ENCODE measurements at places on chromosomes 6 and 20. TPM values are rescaled to one million over a fixed set of nuclear protein-coding genes. Genes with fewer than 3 reads are reported as not detected.

DNA sequence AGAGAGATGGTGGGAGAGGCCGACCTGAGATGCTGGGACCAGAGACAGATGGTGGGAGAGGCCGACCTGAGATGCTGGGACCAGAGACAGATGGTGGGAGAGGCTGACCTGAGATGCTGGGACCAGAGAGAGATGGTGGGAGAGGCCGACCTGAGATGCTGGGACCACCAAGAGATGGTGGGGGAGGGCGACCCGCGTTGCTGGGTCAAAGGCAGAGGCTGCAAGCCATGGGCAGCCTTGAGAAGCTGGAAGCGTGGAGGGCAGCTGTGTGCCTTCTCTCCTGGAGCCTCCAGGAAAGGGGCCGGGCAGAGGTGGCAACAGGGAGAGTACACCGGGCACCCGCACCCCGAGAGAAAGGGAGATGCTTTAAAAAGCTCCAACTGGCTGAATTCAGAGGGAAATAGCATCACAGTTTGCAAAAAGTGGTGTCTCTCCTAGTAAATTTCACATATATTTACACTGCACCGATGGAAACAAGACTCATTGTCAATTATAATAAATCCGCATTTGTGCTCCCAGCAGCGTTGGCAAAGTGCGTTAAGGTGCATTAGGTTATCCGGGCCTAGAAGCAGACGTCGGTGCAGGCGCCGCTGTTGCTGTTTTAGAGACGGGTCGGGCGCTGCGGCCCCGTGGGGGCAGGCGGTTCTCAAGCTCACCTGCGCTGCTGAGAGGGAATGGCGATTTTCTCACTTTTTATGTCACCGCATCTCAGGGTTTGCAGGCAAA lies 132.4 kb downstream of the DLL1 start:
- DNase-seq, result no peak

The TMEM200A gene
- 10.5 TPM for total RNA-seq

DNA sequence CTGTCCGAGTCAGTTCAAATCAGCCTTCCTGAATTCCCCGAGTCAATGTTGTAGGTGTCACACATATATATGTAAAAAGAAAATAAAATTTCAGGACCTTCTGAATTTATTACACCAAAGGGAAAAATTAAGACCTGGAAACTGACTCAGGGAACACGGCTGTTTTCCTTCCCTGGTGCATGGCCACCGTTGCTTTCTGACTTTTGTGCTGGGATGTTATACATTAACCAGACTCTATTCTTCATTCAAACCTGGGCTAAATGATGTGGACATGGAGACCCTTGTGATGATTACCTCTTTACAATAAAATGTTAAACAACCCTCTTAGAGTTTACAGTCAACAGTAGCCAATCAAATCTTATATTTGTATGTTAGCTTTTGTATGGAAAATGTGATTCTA lies 51.4 kb upstream of the PLEKHG1 start:
- DNase-seq, result no peak

- DNase-seq, result no peak
Observed at GRCh38 chr20:53839423-53840176, 230.8 kb downstream of the BCAS1 start.

DNA sequence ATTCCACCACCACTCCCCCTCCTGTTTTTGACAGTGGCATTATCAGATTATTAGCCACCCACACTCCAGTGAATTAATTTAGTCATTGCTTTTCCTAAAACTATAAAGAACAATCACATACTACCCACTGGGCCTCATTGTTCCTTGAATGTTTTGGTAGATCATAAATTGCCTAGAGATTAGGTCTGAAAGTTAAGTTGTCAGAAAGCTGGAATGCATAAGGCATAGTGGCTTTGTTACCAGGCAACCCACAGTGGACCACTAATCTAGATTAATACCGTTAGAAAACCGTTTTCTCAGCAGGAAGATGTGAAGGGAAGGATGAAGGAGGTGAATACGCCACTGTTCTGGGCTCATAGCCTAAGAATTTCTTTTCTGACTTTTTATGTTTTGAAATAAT lies 75.6 kb downstream of the SAMD3 start:
- DNase-seq, result no peak

DNA sequence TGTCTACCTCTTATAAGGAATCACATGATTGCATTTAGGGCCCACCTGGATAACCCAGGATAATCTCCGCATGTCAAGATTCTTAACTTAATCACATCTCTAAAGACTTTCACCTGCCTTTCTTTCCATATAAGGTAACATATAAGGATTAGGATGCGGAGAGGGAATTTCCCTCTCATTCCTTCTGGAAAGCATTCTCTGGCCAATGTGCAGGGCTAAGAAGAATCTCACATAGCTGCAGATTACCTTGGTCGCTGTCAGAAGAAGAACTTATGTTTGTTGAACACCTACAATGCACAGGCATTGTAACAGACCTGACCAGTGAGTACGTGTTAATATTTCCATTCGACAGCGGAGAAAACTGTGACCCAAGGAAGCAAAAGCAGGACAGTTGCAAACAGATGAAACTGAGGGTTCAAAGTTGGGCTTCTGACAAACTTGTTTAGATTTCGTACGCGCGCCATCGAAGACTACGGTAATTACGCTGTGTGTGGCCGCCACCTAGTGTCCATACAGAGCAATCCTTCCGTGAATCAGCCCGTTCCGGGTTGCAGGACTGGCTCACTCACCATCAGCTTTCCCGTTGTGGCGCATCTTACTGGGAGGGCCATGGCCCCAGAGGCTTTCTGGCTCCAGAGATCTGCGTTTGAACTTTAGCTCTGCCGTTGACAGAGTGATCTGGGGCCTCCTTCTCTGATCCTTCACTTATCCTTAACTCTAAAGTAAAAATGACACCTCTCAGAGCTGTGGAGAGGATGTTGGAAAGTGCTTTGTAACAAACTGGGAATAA lies 9.5 kb downstream of the C20orf202 start:
- peak; percentile 64 for DNase-seq

The TUBB2B gene
- total RNA-seq, result 13.7 TPM

GRCh38 chr20:61818746-61819573 lies 246.7 kb downstream of the TAF4 start:
- DNase-seq, result no peak

The SLC35B3 gene
- 9.0 TPM for total RNA-seq

GRCh38 chr6:11163932-11164331 lies 52.4 kb upstream of the ERVFRD-1 start:
- no peak for DNase-seq

- no peak for DNase-seq
Observed at GRCh38 chr6:169857343-169858292, 106.2 kb downstream of the ERMARD start.

GRCh38 chr20:46308258-46309157 lies at the start of gene CDH22:
Gene CDH22 (minus strand): TSS chr20:46308498. CDS start chr20:46251294, 57,204 bp downstream.
- DNase-seq, result no peak

DNA sequence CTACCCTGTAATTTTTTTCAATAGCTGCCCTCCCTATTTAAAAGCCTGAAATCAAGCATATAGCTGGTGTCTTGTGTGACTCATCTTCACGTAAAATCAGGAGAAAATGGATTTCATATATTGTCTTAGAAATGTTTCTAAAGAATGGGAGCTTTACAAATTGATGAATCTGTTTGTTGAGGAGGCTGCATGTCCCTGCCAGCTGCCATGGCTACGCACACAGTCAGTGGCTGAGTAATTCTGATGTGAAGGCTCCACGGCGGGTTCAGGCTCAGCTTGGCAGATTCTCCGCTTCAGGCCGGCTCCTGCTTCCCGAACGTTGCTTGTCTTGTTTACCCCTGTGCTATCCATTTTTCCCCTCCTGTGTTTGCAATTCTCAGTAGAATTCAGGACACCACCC lies 82.8 kb downstream of the CCDC170 start:
- DNase-seq, result no peak

DNA sequence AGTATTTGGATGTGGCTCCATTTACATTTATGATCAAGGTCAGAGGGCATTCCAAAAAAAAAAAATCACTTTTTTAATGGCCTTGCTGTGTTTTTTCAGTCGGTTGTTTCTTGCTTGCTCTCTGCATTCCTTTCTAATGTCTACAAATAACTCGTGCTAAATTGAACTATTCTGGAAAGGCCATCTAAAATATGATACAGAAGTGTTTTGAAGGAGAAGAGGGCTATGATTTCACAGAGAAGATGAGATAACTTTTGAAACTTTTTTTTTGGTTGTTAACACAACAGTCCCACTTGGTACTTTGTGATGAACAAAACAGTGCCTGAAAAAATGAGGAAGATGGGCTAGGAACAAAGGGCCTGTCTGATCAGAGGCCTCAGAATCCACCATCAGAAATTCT lies 156.1 kb upstream of the SMLR1 start:
- DNase-seq, result no peak

All from tibial nerve (tissue), 4 donors.